Right renal pelvis (tissue), 4 donors: ENCODE measurements at places on chromosomes 2 and 18.

- no peak for DNase-seq
Measured at GRCh38 chr18:58054041-58054781, 10.2 kb downstream of the NEDD4L start.

DNA sequence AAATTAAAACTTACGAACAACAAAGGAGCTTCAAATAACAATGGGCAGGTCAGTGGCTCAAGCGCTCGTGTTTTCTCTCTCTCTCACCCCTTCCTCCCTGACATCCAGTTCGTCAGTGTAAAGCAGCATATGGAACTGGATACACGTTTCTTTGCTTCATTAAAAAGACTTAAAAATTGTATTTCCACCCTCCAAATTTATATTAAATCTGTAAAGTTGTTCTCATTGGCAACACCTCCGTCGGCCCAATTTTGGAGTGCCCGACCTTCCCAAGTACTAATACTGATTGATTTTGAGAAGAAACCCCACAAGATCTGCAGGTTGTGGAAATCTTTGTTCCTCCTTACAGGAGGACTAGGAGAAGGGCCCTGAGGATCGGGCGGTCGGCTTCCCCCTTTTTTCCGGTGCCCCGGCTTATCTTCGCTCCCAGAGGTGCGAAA is 2.2 kb downstream of the TBR1 start:
- DNase-seq, result no peak

- no peak for DNase-seq
Measured at GRCh38 chr2:176317199-176317598, 48.0 kb downstream of the MTX2 start.

DNA sequence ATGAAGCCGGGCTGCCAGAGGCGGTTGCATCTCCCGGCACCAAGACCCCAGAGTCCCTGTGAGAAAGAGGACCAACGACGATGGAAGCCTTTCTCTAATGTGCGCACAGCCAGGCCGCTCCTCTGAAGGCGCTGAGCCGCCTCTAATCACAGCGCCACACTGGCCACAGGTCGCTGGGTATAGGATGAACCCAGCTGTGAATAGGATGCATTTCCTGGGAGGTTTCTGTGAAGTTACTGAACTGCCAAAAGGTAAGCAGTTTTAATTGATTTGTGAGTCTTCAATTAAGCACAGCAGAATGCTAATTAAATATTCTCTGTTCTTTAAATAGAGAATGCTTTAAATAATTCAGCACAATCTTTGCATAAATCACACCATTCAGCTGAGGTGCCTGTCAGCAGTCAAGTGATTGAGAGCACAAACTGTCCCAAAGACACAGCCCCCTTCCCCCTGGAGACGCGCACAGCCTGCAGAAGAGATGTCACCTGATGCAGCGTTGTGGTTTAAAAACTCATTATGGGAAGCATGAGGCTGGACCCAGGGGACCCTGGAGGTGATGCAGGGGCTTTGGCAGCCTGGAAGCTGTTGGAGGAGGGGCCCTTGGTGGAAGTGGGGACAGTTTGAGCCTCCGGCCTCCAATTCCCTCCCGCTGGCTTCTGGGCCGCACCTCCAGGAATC is 98.1 kb downstream of the RTP5 start:
- DNase-seq, result no peak

GRCh38 chr18:45248240-45248903 is 366.9 kb upstream of the SLC14A2 start:
- no peak for DNase-seq

- no peak for DNase-seq
Measured at GRCh38 chr18:24499814-24500213, 39.4 kb downstream of the HRH4 start.
